ENCODE measurements at places on chromosomes 13 and 19.

DNA sequence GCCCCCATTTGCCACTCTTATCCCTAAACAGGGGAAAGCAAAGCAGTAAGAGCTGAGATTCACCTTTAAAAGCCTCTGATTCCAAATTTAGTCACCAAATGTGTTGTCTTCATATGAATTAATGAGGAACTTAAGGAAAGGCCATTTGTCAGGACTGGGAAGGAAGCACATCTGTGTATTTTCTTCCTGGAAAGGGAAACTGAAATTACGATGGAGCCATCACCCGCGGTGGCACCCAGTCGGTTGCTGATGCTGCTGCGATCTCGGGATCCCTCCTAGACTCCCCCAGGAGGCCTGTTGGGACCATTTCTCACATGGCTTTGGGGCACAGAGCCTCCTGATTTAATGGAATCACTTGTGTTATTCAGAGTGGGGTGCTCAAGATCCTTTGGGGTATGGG is 7.4 kb upstream of the IL4I1 start:
- DNase-seq: no peak

- DNase-seq: no peak
Observed at GRCh38 chr13:95588721-95589120, 36.2 kb downstream of the CLDN10 start.

DNA sequence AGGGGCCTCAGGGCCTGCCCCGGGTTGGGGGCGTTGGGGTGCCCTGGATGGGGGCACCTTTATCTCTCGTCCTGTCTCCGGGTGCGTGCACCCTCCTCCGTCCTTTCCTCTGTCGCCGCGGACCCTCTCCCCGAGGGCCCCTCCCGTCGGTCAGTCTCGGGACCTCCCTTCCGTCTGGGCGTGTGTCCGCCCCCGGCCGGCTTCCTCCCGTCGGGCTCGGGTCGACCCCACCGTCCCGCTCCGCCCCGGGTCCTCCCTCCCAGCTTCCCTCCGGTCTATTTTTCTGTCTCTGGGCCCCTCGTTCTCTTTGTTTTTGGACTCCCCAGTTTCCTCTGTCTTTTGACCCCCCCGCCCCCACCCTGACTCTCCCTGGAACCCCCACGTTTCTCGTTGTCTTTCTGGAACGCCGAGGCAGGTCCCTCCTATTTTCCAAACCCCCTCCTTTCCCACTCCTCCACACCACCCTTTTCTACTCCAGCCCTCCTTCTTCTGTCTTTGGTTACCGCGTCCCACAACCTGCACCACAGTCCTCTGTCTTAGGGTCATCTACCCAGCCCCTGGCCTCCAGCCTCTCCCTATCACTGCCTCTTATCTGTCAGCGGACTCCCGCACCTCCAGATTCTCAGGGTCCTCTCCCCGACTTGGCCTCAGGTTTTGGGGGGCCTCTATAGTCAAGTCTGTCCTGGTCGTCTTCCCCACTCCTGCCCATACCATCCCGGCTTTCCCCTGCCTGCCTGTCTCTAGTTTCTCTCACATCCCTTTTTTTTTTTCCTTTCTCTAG is 757 bp downstream of the EGLN2 start:
- DNase-seq: no peak

GRCh38 chr13:36352350-36352749 is 6.2 kb upstream of the SPART start:
- DNase-seq: no peak

DNA sequence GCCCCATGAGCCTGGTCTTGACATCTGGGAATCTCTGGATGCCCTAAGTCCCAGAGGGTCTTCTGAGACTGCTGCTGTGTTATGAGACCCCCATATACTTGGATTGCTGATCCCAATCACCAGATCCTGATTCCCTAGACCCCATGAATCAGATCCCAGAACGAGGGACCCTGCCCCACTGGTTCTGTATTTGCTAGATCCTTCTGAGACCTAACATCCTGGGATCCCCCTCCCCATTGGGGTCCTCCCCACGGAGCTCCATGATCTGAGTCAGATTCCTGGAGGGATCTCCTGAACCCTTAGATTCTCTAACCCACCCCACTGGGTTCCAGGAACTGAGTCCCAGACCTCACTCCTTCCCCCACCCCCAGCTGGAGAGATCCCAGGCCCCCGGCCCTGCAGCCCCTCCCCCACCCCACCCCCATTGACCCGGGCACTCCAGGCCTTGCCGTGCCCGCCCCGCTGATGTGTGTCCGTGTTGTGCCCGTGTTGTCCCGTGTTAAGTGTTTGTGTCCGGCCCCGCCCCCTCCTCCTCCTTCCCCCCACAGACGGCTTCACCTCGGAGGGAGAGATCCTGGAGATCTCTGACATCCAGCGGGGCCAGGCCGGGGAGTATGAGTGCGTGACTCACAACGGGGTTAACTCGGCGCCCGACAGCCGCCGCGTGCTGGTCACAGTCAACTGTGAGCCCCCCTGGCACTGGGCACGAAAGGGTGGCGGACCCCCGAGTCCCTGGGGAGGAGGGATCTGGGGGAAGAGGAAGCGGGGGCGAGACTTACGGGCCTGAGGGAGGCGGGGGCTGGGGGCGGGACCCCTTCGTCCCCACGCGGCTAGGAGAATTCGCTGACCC is 15.0 kb downstream of the IGLON5 start:
- no peak for DNase-seq

GRCh38 chr13:77891041-77891440 is 27.6 kb downstream of the EDNRB start:
- no peak for DNase-seq

GRCh38 chr19:41578886-41579285 is 2.9 kb downstream of the CEACAM21 start:
- no peak for DNase-seq

- no peak for DNase-seq
Observed at GRCh38 chr19:54481326-54481930, 8.3 kb upstream of the CDC42EP5 start.

DNA sequence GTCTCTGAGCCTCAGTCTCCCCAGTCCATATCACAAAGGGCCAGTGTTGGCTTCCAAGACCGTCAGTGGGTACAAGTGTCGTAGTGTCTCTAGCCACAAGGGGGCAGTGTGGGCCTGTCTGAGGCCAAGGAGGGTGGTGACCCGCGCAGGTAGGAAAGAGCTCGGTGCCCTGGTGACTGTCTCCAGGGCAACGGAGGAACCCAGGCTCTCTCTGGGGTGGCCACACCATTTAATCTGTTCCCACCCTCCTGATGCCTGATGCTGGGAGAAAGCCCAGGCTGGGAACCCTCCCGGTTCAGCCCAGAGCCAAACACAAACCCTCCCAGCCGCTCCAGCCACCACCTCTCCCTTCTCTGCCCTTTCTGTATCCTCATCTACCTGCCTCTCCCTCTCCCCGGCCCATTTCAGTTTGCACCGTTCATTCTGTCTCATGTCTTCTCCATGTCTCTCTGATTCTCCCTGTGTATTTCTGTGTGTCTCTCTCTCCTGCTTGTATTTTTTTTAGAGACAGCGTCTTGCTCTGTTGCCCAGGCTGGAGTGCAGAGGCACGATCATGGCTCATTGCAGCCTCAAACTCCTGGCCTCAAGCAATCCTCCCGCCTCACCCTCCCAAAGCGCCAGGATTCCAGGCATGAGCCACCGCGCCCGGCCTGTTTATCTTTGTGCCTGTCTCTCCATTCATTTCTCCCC is 17.5 kb upstream of the MEIS3 start:
- peak; percentile 61 for DNase-seq

GRCh38 chr19:7638802-7639465 is 2.0 kb downstream of the STXBP2 start:
- no peak for DNase-seq

DNA sequence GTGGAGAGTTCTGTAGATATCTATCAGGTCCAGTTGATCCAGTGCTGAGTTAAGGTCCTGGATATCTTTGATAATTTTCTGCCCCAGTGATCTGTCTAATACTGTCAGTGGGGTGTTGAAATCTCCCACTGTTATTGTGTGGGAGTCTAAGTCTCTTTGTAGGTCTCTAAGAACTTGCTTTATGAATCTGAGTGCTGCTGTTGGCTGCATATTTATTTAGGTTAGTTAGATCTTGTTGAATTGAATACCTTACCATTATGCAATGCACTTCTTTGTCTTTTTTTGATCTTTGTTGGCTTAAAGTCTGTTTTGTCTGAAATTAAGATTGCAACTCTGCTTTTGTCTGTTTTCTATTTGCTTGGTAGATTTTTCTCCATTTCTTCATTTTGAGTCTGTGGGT is 15.4 kb downstream of the AP1M1 start:
- no peak for DNase-seq

DNA sequence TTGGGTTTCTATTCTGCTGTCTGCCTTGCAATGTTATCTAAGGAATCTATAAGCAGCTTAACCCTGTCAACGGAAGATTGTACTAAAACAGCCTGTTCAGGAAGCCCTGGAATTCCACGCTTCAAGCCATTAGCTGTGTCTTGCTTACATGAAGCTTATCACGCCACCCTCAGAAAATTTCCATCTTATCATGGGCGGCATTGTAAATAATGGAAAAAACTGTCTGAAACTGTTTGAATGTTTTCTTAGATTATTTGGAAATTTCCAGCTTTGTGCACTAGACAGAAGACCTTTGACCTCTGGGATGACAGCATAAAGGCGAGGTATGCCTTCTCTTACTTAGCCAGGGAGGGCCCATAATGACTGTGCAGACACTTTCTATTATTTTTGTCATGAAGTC is 319.7 kb downstream of the KCNRG start:
- no peak for DNase-seq

DNA sequence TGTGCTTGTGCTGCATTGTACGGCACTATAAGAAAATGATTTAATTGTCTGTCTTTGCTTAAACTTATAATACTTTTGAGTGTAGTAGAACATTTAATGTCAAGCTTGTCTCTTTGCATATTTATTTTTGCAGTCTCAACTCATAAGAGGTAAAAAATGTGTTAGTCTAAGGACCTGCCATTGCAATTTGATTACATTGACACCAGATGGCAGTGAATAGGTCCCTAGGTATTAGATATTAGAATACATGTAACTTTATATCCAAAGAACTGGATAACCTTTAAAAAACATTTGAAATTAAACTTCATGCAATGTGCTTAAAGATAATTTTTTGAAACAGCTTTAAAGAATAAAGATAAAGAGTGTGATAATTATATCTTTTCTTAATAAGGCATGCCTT is 1421.3 kb downstream of the OLFM4 start:
- DNase-seq: no peak

- no peak for DNase-seq
Observed at GRCh38 chr13:98525456-98526181, 51.3 kb downstream of the STK24 start.

DNA sequence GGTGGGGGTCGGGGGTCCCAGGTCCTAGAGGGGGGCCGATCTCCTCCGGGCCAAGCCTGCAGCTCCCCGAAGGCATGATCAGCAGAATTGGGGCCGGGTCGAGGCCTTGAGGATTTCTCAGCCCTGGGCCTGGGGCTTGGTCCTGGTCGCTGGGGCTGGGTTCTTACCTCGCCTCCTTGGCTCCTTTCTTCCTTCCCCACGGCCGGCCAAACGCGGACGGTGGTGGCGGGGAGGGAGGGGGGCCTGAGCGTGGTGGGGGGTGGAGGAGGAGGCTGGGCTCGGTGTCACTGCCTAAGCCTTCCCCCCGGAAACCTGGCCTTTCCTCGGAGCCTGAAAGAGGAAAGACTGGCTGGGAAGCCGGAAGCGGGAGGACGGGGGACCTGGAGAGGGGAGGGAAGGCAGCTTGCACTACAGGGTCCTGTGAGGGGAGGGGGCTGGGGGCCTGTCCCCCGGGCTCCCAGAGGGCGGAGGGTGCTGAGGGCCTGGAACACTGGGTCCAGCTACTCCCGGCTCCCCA is at the start of gene ZNF579:
ZNF579 (minus strand) TSS at position 221 of the 517 bp plus-strand sequence. CDS start 1,209 bp downstream, outside the sequence.
- DNase-seq: peak; percentile 73

DNA sequence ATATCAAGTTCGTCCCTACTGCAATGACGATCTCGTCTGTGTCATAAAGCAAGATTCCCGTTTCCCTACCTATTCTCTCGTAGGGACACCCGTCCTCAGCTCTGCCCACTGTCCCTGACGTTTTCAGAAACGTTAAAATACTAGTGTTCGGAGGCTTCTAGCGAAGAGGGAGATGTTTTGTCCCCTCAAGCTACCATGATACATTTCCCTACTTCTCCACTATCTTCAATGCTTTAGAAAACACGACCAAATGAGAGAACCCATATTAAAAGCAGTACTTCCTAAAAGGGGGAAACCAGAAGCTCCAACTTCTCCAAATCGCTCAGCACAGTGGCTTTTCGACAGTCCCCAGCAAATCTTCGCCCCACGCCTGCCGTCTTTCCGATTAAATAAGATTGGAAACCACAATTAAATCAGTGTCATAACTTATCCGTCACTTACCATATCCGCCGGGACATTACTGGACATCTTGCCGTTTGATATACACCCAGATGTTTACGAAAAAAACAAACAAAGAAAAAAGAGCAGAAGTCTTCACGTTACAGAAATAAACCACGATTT is 1.3 kb downstream of the UBL3 start:
- DNase-seq: no peak

DNA sequence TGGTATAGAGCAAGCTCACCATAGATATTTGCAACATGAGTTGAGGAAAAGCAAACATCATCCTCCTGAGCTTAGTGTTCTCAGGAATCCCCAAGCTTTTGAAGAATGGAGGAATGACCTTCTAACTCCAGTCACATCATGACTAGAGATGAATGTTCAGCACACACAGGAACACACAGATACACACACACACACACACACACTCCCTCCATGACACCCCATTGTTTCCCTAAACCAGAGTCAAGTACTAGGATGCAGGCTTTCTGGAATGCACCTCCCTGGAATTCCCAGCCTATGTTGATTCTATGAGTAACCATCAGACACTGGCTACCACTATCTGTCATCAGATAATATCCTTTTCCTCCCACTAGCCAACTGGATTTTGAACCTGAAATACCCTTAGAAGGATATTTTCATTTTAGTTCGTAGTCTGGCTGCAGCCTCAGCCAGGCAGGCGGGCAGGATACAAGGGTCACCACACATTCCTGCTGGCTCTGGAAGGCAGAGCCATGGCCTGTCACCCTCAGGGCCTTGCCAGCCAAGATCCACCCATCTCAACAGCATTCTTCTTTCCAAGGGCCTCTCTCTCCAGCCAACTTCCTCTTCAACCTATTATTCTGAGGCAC is 162.4 kb downstream of the FOXO1 start:
- no peak for DNase-seq

GRCh38 chr13:113140677-113141600 is 17.5 kb upstream of the PROZ start:
- no peak for DNase-seq
